Left ventricle myocardium inferior (tissue), 1 donor: ENCODE measurements at places on chromosomes 5 and 9. TPM values are rescaled to one million over a fixed set of nuclear protein-coding genes. Genes with fewer than 3 reads are reported as not detected.
A peak's percentile ranks its signal among the peaks of the same experiment; 100 is the strongest.

GRCh38 chr5:95938766-95939165 is 22.9 kb downstream of the ELL2 start:
- no peak overlapping the region for H3K4me3 ChIP-seq
- DNase-seq = no peak
- no peaks in the 10 kb centered on the region for H3K27me3 ChIP-seq
- H3K27ac ChIP-seq = no peak overlapping the region
- peaks cover 68% of the 10 kb centered on the region for H3K4me1 ChIP-seq

GRCh38 chr5:124474528-124475215 is 271.8 kb downstream of the ZNF608 start:
- no peaks in the 10 kb centered on the region for H3K36me3 ChIP-seq
- no peak overlapping the region for H3K27ac ChIP-seq
- no peak for DNase-seq
- no peak overlapping the region for H3K4me3 ChIP-seq
- H3K27me3 ChIP-seq = no peaks in the 10 kb centered on the region
- H3K4me1 ChIP-seq = peaks cover 12% of the 10 kb centered on the region

PPIP5K2 gene
- total RNA-seq = 28.5 TPM

DNA sequence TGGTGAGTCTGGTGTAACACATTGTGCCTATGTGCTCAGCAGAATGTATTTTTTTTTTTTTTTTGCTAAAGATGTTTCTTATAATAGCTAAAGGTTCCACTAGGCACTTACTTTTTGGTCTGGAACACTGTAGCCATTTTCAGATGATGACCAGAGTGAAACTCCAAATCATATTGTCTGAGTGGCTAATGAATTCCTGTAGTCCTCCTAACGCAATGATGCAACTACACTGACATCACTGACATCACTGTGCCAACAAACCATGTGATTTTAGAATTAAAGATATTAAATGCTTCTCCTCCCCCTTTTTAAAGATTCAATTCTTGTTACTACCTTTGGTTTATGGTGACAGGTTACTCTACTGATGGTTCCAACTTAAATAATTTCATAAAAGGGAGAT is 28.8 kb downstream of the JAKMIP2 start:
- H3K36me3 ChIP-seq = no peaks in the 10 kb centered on the region
- peaks cover 4% of the 10 kb centered on the region for H3K27me3 ChIP-seq
- no peak for DNase-seq
- H3K27ac ChIP-seq = no peak overlapping the region
- no peak overlapping the region for H3K4me3 ChIP-seq
- H3K4me1 ChIP-seq = no peaks in the 10 kb centered on the region

- no peaks in the 10 kb centered on the region for H3K4me1 ChIP-seq
- no peaks in the 10 kb centered on the region for H3K36me3 ChIP-seq
- DNase-seq = no peak
- no peaks in the 10 kb centered on the region for H3K27me3 ChIP-seq
- no peak overlapping the region for H3K27ac ChIP-seq
- no peak overlapping the region for H3K4me3 ChIP-seq
Observed at GRCh38 chr5:17738446-17738845, 104.2 kb downstream of the TAF11L14 start.

RASGRF2 gene
- total RNA-seq = 4.8 TPM

DNA sequence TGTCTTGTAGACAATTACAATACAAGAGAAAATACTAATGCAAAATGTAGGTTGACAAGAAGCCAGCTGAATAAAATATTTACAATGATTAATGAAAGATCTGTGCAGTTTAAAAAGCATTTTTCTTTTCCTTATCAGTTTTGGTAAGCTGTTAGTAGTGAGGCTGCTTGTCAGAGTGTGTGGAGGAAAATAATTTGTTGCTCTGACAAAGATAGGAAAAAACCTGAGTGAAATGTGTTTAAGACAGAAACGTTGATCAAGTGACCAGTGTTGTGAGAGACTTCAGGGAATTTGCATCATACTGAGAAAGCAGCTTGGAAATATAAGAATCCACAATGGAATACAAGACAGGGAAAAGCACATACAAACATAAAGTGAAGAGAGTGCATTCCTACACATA is 360.3 kb upstream of the CDH18 start:
- no peak overlapping the region for H3K27ac ChIP-seq
- no peaks in the 10 kb centered on the region for H3K4me1 ChIP-seq
- no peaks in the 10 kb centered on the region for H3K36me3 ChIP-seq
- DNase-seq = no peak

GRCh38 chr5:66828548-66829357 is 232.6 kb downstream of the MAST4 start:
- peak; percentile 66 for DNase-seq
- H3K4me1 ChIP-seq = peaks cover 49% of the 10 kb centered on the region
- H3K4me3 ChIP-seq = peak overlapping the region; percentile 69
- no peaks in the 10 kb centered on the region for H3K27me3 ChIP-seq

GSN gene
- 758 TPM for total RNA-seq

GRCh38 chr9:120625222-120625621 is 45.3 kb upstream of the CDK5RAP2 start:
- H3K27me3 ChIP-seq = no peaks in the 10 kb centered on the region
- H3K27ac ChIP-seq = no peak overlapping the region
- no peak for DNase-seq

DNA sequence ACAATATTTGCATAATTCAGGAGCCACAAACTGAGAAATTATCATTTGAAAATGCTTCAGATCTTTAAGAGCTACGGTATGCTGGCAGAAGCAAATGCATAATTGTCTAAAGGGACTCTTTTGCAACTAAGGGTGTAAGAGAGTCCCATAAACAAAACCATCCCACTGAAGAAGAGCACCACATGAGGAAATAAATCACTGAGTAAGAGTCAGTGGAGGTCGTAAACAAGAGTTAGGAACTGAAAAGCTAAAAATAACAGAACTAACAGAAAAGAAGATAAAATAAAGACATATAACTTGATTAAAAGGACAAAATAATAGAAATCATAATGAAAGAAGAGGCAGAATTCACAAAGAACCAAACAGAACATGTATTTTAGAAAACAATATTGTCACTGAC is 3.5 kb upstream of the SMC2 start:
- H3K4me3 ChIP-seq = peak overlapping the region; percentile 55
- no peak for DNase-seq
- peaks cover 32% of the 10 kb centered on the region for H3K4me1 ChIP-seq
- no peaks in the 10 kb centered on the region for H3K27me3 ChIP-seq

PCDHA11 gene
- not detected for total RNA-seq

- no peak for DNase-seq
- peaks cover 10% of the 10 kb centered on the region for H3K36me3 ChIP-seq
- H3K4me1 ChIP-seq = peaks cover 97% of the 10 kb centered on the region
- H3K27me3 ChIP-seq = no peaks in the 10 kb centered on the region
Observed at GRCh38 chr5:143398451-143399237, 4.8 kb downstream of the NR3C1 start.

SHB gene
- 19.4 TPM for total RNA-seq

OCLN gene
- total RNA-seq = 2.0 TPM

SH3TC2 gene
- 9.4 TPM for total RNA-seq

GRCh38 chr5:44935262-44935661 is 126.5 kb downstream of the MRPS30 start:
- DNase-seq = no peak
- no peak overlapping the region for H3K27ac ChIP-seq
- no peaks in the 10 kb centered on the region for H3K27me3 ChIP-seq
- H3K4me3 ChIP-seq = no peak overlapping the region
- H3K4me1 ChIP-seq = no peaks in the 10 kb centered on the region

LRRC19 gene
- not detected for total RNA-seq

GRCh38 chr9:76323490-76323889 is 70.7 kb downstream of the RFK start:
- DNase-seq = no peak
- H3K27me3 ChIP-seq = peaks cover 7% of the 10 kb centered on the region
- no peak overlapping the region for H3K4me3 ChIP-seq
- H3K36me3 ChIP-seq = no peaks in the 10 kb centered on the region

- peaks cover 9% of the 10 kb centered on the region for H3K36me3 ChIP-seq
- DNase-seq = no peak
- no peaks in the 10 kb centered on the region for H3K27me3 ChIP-seq
- no peaks in the 10 kb centered on the region for H3K4me1 ChIP-seq
- H3K4me3 ChIP-seq = no peak overlapping the region
Observed at GRCh38 chr9:36127652-36128244, 8.8 kb upstream of the GLIPR2 start.

MYO10 gene
- total RNA-seq = 5.0 TPM

PLPP7 gene
- total RNA-seq = 120 TPM

GMCL2 gene
- total RNA-seq = not detected

GRCh38 chr9:68843239-68843638 is 138.2 kb downstream of the PIP5K1B start:
- H3K27me3 ChIP-seq = no peaks in the 10 kb centered on the region
- no peak overlapping the region for H3K27ac ChIP-seq
- no peak overlapping the region for H3K4me3 ChIP-seq
- H3K4me1 ChIP-seq = peaks cover 57% of the 10 kb centered on the region
- no peak for DNase-seq
